Progenitor cell of endocrine pancreas (in vitro differentiated cells): ENCODE measurements at places on chromosomes 2 and 18. TPM values are rescaled to one million over a fixed set of nuclear protein-coding genes. Genes with fewer than 3 reads are reported as not detected.

The RBM44 gene
- 0.78 and 0.81 TPM in 2 replicates for total RNA-seq

The ST8SIA3 gene
- 8.9 and 11.4 TPM in 2 replicates for total RNA-seq

The MROH2A gene
- total RNA-seq = not detected in 2 replicates

The AQP12A gene
- total RNA-seq = not detected in 2 replicates

The DSG2 gene
- total RNA-seq = 119 and 120 TPM in 2 replicates

The HOXD1 gene
- total RNA-seq = 0.16 TPM in 1 of 2 replicates, not detected in the other

The POMC gene
- 5.4 and 6.5 TPM in 2 replicates for total RNA-seq

The MAP3K19 gene
- total RNA-seq = not detected in 2 replicates

The CCDC148 gene
- total RNA-seq = 3.9 and 4.6 TPM in 2 replicates

DNA sequence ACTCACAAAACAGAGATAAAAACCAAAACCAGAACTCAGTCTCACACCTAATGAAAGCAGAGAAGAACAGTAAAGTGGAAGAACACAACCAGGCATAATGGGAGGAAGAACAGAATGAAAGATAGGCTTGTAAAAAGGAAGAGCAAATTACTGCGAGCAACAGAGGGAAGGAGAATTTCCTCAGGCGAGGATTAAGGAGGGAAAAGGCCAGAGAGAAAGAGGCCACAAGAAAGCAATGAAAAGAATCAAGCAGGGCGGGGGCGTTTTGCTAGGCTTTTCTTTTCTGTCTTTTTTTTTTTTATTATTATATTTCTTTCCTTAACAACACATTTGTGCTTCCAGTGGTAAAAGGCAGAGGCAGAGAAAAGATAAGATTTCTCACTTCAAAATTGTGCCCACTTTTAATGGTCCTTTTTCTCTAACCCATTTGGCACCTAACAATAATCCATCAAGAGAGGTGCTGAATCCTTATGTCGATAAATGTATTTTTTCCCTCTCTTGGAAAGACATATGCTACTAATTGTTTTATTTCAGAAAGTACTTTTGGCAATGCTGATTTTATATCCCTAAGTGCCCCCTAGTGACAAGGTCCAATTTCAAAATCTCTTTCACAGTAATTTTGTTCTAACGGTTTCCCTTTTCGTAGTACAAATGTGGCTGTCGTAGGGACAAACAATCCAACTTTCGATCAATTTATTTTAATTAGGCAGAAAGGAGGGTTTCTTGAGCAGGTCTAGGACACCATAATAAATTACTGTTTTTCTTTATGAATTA lies 138.7 kb upstream of the AQP4 start:
- no peak overlapping the region for H3K4me3 ChIP-seq
- H3K27me3 ChIP-seq = no peaks in the 10 kb centered on the region
- no peak for DNase-seq
- no peak overlapping the region for H3K27ac ChIP-seq

- H3K27ac ChIP-seq = no peak overlapping the region
- H3K4me3 ChIP-seq = no peak overlapping the region
- peaks cover 6% of the 10 kb centered on the region for H3K36me3 ChIP-seq
- H3K27me3 ChIP-seq = no peaks in the 10 kb centered on the region
- peaks cover 17% of the 10 kb centered on the region for H3K4me1 ChIP-seq
Observed at GRCh38 chr2:101296371-101296770, 12.1 kb downstream of the RNF149 start.

DNA sequence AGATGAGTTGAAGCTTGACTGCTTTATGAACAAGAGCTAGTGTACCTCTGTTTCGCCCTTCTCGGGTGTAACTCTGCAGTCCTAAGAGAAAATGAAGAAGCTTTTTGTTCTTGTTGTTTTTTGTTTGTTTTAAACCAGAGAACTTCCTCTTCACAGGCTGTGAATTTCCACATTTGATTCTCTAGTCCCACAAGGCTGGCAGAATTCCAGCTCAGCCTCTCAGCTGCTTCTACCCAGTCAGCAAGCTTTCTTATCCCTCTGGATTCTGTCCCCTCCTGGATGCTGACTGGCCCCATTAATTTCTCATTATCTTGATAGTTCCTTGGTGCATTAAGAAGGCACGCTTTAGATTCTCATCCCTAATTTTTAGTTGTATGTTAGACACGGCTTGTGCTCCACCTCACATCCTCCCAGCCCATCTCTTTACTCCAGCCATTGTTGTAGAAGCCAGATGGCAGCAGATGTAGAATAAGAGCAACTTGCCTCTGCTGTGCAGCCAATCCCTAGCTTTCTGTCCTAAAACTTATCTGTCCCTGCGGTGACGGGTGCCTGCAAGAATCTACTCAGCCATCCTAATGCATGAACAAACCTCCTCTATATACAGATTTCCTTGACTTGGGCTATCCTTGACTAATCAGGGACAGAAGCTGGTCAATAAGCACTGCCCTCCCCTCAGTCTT lies 12.3 kb upstream of the RESP18 start:
- H3K27ac ChIP-seq = no peak overlapping the region
- H3K4me1 ChIP-seq = peaks cover under 1% of the 10 kb centered on the region
- H3K36me3 ChIP-seq = no peaks in the 10 kb centered on the region
- no peak for DNase-seq

- DNase-seq = no peak
- H3K27me3 ChIP-seq = no peaks in the 10 kb centered on the region
- H3K36me3 ChIP-seq = peaks cover 2% of the 10 kb centered on the region
Observed at GRCh38 chr2:55283083-55283482, 14.1 kb upstream of the MTIF2 start.

GRCh38 chr2:72236445-72237067 lies 88.9 kb upstream of the CYP26B1 start:
- H3K36me3 ChIP-seq = peaks cover 3% of the 10 kb centered on the region
- H3K4me3 ChIP-seq = no peak overlapping the region
- no peaks in the 10 kb centered on the region for H3K27me3 ChIP-seq
- peaks cover 16% of the 10 kb centered on the region for H3K4me1 ChIP-seq

DNA sequence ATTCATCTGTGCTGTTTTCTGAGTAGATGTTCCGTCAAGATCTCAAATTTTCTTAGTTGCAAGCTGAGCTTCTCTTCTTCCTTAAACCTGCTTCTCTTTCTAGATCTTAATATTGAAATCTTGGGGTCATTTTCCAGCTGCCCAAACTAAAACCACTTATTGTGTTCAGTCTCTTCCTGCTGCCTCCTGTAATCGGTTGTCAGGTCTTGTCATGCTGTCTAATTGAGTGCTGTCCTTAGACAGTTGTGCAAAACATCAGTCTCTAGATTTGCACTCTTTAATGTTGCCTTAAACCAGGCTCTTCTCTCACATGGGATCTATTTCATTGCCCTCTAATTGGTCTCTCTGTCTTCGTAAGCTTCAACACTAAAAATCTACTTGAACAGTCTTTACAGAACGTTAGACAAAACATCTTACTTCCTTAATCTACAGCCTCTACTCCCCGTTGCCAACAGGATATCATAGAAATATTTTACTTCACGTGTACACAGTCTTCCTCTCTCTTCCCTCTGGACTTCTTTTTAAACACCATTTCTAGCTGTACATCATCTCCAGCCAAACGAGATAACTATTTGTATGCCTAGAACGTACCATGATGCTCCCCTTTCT lies 34.9 kb downstream of the GPD2 start:
- H3K27me3 ChIP-seq = no peaks in the 10 kb centered on the region
- H3K4me1 ChIP-seq = peaks cover 74% of the 10 kb centered on the region
- DNase-seq = no peak
- H3K4me3 ChIP-seq = no peak overlapping the region
- no peak overlapping the region for H3K27ac ChIP-seq
- peaks cover 2% of the 10 kb centered on the region for H3K36me3 ChIP-seq

DNA sequence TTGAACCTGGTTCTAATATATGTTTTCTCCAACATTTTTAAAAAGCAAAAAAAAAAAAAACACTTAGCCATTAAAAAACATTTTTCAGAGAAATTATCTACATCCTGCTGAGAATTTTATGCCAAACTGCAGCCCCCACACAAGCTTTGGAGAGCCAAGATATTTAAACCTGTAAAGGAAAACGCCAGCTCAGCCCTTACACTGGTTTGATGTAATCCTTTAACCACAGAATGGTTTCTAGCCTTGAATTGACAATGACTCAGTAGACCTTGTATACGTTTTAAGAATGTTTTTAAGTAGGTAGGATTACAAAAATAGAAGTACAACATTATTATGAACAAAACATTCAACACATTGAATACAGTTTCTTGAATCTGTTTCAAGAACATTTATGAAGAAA lies 113.6 kb downstream of the BABAM2 start:
- no peaks in the 10 kb centered on the region for H3K27me3 ChIP-seq
- H3K36me3 ChIP-seq = peaks cover 2% of the 10 kb centered on the region
- no peaks in the 10 kb centered on the region for H3K4me1 ChIP-seq
- no peak overlapping the region for H3K4me3 ChIP-seq
- H3K27ac ChIP-seq = no peak overlapping the region

- peaks cover 27% of the 10 kb centered on the region for H3K4me1 ChIP-seq
- no peaks in the 10 kb centered on the region for H3K27me3 ChIP-seq
- H3K27ac ChIP-seq = peak within 1 kb of the TSS; percentile 96
- peak within 1 kb of the TSS; percentile 86 for H3K4me3 ChIP-seq
Observed at GRCh38 chr2:85577386-85578242, at the start of gene VAMP8. TSS of gene VAMP8 (plus strand) at chr2:85577586. CDS start at chr2:85577647, 61 bp downstream.

GRCh38 chr2:101831351-101831865 lies 133.9 kb downstream of the MAP4K4 start:
- peak overlapping the region; percentile 81 for H3K27ac ChIP-seq
- peak; percentile 56 for DNase-seq
- no peaks in the 10 kb centered on the region for H3K27me3 ChIP-seq
- peaks cover 30% of the 10 kb centered on the region for H3K36me3 ChIP-seq

- no peak overlapping the region for H3K27ac ChIP-seq
- no peak for DNase-seq
- no peaks in the 10 kb centered on the region for H3K27me3 ChIP-seq
- H3K4me1 ChIP-seq = peaks cover 1% of the 10 kb centered on the region
- H3K4me3 ChIP-seq = no peak overlapping the region
- peaks cover 5% of the 10 kb centered on the region for H3K36me3 ChIP-seq
Observed at GRCh38 chr2:17362956-17363355, 155.3 kb downstream of the RAD51AP2 start.

GRCh38 chr2:191167766-191168165 lies 17.0 kb upstream of the STAT4 start:
- no peaks in the 10 kb centered on the region for H3K36me3 ChIP-seq
- no peak for DNase-seq
- H3K4me3 ChIP-seq = no peak overlapping the region
- H3K27ac ChIP-seq = peak overlapping the region; percentile 54
- H3K4me1 ChIP-seq = peaks cover 55% of the 10 kb centered on the region
- H3K27me3 ChIP-seq = no peaks in the 10 kb centered on the region

DNA sequence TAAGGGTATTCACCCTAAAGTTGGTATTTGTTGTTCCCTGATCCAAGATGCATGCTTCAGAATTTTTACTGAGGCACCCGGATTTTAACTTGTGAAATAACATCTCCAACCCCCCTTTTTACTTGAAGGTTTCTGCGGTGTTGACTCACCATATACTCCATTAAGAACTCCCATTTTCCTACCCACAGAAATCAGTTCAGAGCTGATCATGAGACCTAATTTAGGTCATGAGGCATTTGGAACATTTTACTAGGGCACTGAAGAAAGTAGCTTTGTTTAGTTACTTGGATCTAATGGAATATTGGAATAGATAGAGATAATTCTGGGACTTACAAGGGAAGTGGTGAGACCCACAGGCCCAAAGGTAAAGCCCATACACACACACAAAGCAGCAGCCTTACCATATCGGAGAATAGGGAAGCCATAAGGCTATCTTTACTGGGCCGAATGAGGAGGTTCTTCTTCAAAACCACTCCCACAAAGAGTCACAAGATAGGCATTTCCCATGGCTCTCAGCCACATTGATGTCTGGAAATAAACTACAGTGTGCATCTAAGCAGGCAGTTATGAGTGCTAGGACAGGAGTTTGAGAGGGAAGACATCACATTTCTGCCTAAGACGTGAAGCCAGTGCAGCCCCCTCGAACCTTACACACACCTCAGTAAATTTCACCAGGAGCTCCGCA lies 681.0 kb upstream of the LRRTM4 start:
- H3K27me3 ChIP-seq = no peaks in the 10 kb centered on the region
- DNase-seq = no peak
- H3K4me3 ChIP-seq = no peak overlapping the region
- no peaks in the 10 kb centered on the region for H3K4me1 ChIP-seq

GRCh38 chr2:218833023-218833609 lies 1.5 kb upstream of the PRKAG3 start:
- H3K4me3 ChIP-seq = no peak overlapping the region
- no peak overlapping the region for H3K27ac ChIP-seq
- H3K36me3 ChIP-seq = no peaks in the 10 kb centered on the region
- no peak for DNase-seq
- no peaks in the 10 kb centered on the region for H3K4me1 ChIP-seq

- H3K36me3 ChIP-seq = no peaks in the 10 kb centered on the region
- no peak for DNase-seq
- H3K27me3 ChIP-seq = no peaks in the 10 kb centered on the region
- H3K4me1 ChIP-seq = no peaks in the 10 kb centered on the region
Observed at GRCh38 chr2:227793148-227793712, 20.4 kb upstream of the CCL20 start.

GRCh38 chr2:10500601-10501361 lies 52.7 kb upstream of the ODC1 start:
- no peaks in the 10 kb centered on the region for H3K36me3 ChIP-seq
- no peak for DNase-seq
- H3K27ac ChIP-seq = no peak overlapping the region
- H3K27me3 ChIP-seq = peaks cover 27% of the 10 kb centered on the region
- H3K4me3 ChIP-seq = no peak overlapping the region

- no peaks in the 10 kb centered on the region for H3K27me3 ChIP-seq
- peaks cover 73% of the 10 kb centered on the region for H3K36me3 ChIP-seq
- peak overlapping the region; percentile 38 for H3K4me3 ChIP-seq
- H3K4me1 ChIP-seq = peaks cover 49% of the 10 kb centered on the region
Observed at GRCh38 chr2:215428060-215428910, 7.6 kb downstream of the FN1 start.

GRCh38 chr18:70299393-70299792 lies 10.5 kb downstream of the SOCS6 start:
- no peaks in the 10 kb centered on the region for H3K27me3 ChIP-seq
- DNase-seq = no peak
- no peak overlapping the region for H3K4me3 ChIP-seq
- H3K4me1 ChIP-seq = peaks cover 24% of the 10 kb centered on the region

DNA sequence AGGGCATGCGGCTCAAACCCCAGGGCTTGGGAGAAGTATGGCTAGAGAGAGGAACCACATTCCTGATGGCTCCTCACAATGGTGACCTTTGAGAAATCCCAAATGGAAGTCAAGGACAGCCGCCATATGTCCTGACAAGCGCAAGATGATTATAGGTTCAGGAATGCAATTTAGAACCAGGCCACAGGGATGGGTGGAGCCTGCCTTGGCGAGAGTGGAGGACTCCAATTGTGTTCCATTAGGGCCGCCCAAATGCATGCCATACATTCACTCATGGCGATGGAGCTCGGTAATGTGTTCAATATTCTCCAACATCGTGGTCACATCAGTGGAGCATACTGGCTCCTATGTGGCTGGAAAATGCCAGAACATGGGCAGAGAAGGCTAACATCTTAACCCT lies 662.9 kb upstream of the ID2 start:
- H3K4me3 ChIP-seq = no peak overlapping the region
- H3K27ac ChIP-seq = no peak overlapping the region
- H3K27me3 ChIP-seq = peaks cover under 1% of the 10 kb centered on the region
- no peak for DNase-seq

DNA sequence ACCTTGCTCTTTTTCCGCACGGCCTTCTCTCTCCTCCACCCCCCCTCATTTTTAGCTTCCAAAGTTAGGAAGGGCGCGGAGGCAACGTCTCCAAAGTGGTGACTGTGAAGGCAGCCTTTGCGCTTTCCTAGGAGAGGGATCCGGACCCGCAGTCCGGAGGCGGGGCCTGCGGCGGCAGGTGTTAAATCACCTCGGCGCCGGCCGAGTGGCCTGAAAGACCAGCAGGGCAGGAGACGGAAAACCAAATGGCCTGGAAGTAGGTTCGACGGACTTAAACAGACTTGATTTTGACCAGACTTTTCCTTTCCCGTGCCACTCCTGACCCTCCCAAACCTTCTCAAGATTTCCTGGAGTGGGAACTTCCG lies 615 bp downstream of the GORASP2 start:
- peak overlapping the region; percentile 98 for H3K27ac ChIP-seq
- peak overlapping the region; percentile 86 for H3K4me3 ChIP-seq
- H3K4me1 ChIP-seq = peaks cover 29% of the 10 kb centered on the region
- H3K27me3 ChIP-seq = no peaks in the 10 kb centered on the region
- peaks cover 1% of the 10 kb centered on the region for H3K36me3 ChIP-seq
